ENCODE measurements at places on chromosomes 2 and 18. TPM values are rescaled to one million over a fixed set of nuclear protein-coding genes. Genes with fewer than 3 reads are reported as not detected.

TFCP2L1 gene
- 3.0 TPM for total RNA-seq

RGPD6 gene
- total RNA-seq = 13.7 TPM

GULP1 gene
- 26.3 TPM for total RNA-seq

DNA sequence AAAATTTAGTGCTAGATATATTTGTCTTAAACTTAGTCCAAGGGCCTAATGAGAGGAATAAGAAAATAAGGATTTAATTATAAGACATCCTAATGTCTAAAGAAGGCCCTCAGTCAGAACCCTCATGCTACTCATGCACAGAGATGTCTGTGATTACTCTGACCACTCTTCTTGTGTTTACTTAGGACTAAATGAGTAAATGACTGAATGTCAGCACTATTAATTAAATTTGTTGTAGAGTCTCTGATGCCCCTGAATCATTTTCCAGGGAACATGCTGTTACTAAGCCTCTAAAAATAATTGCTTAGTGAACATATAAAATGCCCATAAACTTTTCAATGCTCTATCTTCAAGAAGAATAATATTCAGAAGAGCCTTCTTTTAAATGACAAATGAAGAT, 32.4 kb downstream of the GULP1 start:
- no peak for DNase-seq

- no peak for DNase-seq
Measured at GRCh38 chr2:3266925-3267867, 110.4 kb downstream of the EIPR1 start.

DNA sequence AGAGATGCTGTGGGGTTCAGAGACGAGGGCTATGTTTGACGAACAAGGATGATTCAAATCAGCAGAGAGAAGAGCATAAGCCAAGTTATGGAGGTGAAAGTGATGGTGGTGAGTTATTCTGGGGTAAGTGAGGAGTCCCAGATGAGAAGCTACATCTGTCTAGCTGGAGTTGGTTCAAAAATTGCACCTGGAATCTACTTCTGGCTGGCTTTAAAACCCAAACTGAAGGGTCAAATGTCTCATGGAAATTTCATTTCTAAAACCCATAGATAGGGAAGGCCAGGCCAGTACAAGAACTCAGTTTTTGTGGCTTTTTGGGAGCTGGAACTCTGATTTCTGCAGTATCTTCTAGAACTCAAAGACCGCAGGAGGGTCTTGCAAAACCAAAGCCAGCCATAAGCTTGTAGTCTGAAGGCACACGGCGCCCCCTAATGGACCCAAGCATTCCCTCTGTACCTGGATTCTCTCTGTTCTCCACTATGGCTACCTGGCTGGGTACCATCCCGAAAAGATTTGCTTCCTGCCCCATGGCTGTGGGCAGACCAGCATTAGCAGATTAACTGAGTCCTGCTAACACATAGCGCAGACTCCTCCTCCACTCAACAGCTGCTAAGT, 229.1 kb upstream of the SLC14A2 start:
- DNase-seq = no peak

DNA sequence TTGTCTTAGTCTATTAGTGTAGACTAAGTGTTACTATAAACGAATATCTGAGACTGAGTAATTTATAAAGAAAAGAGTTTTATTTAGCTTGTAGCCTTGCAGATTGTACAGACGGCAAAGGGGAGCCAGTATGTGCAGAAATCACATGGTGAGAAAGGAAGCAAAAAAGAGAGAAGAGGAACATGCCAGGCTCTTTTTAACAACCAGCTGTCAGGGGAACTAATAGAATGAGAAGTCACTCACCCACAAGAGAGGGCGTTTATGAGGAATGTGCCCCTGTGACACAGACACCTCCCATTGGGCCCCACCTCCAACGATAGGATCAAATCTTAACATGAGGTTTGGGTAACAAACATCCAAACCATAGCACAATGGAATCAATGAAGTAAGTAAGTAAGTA, 20.6 kb upstream of the ZNF804A start:
- DNase-seq = no peak

DNA sequence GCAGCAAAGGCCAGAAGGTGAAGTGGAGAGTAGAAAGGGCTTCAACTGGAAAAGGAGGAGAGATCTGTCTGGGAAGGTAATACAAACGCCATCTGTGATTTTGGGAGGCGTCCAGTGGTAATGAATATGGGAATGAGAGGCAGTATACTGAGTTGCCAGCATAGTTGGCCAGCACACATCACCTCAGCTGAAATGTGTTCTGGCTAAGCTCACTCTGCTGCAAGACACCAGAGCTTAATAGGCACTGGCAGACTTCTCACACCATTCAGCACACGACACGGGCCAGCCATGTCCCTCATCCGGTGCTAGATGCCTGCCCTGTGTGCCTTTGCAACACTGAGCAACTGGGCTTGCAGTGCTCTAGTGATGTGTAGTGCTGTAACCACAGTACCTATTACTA, 277.1 kb downstream of the PIEZO2 start:
- no peak for DNase-seq

DNA sequence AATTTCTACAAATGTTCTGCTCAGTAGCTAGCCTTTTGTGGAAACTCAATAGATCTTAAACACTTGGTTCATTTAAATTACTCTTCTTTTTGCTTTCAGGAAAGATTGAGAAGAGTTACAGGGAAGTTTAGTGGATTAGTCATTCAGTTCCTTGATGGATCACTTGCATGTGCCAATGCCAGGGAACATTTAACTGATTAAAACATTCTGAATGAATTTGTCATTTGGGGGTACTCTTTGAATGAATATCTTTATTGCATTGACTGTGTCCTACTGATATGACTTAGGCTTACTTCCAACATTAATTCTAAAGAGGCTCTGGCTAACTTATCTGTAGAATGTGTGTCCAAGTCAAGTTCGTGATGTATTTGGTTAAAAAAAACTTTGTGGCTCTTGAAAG, 199.8 kb downstream of the PLCL1 start:
- DNase-seq = no peak
